LNCaP clone FGC (cell line): ENCODE measurements at places on chromosomes 1 and 21.

DNA sequence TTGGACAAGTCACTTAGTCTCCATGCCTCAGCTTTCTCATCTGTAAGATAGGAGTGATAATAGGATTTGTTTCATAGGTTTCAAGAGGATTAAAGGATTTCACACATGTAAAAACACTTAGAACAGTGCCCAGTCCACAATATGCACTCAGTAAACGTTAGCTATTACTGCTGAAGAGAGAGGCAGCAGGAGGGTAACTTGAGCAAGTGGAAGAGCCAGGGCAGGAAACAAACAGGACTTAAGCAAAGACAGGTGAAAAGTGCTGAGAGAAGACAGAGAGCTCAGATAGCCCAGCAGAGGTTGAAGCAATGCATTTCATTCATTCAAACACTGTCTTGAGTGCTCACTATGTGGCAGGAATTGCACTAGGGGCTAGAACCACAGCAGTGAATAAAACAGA lies 21.1 kb upstream of the H3-3A start:
- no peak for DNase-seq

DNA sequence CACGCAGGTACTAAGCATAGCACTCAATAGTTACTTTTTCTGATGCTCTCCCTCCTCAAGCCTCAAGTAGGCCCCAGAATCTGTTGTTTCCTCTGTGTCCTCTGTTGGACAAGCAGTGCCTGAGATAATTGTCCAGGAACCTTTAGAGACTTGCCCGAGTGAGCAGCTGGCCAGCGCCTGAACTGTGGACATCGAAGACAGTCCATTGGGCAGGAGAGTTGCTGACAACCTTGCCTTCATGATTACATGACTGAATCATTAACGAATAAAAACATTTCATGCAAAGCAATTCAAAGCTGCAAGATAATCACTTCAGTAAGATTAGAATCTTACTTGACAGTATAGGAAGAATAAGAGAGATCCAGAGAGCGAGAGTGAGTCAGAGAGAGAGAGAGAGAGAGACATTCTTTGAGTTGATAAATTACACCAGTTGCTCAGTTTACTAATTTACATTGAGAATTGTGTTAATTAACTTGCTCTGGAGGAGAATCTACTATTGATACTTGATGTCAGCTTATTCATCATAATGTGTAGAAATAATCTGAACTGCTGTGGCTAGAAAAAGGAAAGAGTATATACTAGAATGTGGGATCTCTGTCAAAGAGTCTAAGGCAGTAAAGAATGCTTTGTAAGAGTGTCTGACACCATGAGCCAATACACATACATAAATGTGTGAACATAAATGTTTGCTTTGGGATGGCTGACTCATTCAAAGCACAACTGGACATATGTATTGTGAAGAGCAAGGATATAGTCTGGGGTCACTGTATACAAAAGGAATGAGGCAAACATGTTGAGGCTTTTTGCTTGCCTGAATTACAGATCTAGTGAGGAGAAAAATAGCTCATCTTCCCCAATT lies 216.0 kb downstream of the ZNF326 start:
- DNase-seq: no peak

- DNase-seq: no peak
Measured at GRCh38 chr1:233114860-233115259, 164.4 kb downstream of the NTPCR start.

DNA sequence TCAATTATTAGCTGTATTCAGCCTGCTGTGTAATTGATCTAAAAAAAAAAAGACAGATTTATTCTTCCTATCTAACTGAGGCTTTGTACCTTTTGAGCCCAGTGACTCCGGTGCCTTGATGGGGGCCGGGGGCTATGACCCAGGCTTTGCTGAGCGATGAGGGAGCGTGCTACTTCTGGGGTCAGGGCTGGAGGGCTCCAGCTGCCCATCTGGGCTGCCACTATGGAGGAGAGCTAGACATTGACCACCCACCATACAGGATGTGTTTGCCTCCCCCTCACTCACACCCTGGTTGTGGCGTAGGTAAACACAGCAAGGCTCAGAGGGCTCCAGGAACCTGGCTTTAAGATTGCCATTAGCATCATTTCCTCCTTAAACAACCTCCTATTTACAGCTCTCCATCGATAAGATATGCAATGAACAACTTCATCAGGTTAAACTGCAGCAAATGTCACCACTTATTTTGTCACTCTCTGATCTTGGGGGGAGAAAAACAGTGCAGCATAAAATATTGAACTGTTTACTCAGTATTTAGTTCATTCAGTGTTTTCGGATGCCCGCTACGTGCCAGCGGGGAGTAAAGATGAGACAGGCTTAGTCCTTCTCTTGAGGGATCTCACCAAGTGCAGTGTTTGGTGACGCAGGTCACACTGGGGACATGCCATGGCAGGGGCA lies 231.6 kb downstream of the KIF26B start:
- DNase-seq: no peak

DNA sequence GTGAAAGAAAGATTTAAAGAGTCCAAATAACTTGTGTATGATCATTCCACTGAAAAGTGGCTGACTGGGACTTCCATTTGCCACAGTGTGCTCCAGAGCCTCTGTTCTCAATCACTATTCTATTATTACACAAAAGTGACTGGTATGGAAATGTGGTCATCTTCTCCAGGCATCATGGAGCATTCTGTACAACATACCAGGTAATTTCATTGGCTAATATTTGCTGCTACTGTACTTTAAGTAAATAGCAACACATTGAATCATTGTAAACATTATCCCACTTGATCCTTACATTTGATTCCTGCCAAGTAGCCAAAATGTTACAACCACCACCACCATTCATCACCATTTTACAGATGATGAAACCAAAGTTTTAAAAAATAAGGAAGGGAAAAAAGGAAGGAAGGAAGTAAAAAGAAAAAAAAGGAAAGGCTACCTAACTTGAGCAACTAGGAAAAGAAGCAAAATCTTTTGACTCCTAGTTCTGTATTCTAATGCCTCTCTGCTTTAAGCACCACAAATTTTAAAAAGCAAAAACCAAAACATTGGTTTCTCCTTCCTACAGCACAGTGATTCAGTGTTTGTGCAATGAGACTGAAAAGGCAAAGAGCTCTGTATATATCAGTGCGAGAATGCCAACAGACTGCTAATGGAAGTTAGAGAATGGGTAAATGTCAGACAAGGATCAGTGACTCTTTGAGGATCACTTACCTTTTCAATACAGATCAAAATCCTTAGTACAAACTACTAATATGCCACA lies 361.4 kb upstream of the PTBP2 start:
- no peak for DNase-seq

DNA sequence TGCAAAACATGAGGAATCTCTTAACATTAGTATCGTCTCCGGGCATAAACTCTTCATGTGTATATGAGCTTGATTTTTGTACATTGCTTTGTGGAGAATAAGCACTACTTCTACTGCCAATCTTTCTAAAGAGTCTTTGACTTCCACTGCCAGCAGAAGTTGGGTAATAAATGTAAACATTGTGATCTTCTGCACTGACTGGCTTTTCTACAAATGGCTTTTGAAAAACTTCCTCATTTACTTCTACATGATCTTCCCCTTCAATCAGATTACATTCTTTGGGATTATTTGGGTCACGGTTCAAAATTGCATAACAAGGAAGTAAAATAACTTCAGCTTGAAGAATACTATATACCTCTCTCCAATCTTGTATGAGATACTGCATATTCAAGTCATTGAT lies 30.4 kb upstream of the SLC44A5 start:
- no peak for DNase-seq

DNA sequence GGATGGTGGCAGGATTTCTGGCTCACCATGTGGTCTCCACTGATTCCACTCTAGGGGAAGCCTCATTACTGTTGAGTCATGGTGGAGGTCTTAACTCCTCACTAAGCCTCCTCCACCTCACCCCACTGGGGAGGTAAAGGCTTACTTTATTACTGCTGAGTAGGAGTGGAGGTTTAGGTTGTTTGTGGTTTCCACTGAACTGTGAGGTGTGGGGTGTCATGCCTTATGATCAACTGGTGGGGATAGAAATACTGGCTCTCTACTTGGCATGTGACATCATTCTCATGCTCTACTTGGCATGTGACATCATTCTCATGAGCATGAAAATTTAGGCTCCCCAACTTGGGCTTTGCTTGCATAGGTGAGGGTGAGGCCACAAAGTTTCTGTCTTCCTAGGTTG lies 35.6 kb downstream of the COL6A1 start:
- no peak for DNase-seq

DNA sequence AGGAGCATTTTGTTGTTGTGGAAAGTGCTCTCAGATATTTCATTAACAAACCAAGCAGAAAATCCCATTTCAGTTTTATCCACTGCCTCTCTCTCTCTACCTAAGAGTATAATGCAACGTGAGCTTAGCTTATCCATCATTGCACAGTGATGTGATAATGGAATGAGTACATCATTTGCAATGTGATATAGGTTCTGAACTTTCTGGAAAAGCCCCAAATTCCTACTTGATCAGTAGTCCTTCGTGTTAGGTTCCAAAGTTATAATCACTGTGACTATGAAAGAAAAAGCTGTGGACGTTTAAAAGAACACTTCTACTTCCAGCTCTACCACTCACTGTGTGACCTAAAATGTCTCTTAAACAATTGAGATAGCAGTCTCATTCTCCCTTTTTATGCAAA lies 76.4 kb upstream of the PRMT6 start:
- no peak for DNase-seq

DNA sequence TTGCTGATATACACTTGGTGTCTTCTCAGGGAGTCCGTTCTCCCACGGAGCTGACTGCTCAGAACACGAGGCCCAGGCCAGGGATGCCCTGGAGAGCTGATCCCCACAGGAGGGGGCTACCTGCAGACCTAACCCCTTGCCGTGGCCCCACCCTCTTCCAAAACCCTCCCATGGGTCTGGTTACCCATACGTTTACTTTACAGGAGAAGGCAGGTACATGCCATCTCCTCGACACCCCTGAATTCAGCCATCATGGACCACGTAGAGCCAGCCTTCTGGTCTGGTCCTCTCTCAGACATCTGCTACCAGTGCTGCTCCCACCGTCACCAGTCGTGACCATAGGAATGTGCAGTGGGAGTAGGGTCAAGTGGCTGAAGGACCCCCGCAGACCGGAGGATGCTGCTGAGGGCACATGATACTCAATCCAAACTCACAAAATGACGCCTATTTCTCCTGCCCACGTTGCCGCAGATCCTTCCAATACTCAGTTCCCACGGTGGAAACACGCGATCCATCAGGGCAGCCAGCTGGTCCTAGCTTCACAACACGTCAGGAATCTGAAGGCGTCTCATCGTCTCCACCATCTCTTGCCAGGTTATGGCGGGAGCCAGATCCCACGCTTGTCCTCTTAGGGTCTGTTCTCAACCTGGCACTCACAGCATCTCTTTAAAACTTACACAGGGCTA lies 26.7 kb downstream of the PGBD5 start:
- no peak for DNase-seq

DNA sequence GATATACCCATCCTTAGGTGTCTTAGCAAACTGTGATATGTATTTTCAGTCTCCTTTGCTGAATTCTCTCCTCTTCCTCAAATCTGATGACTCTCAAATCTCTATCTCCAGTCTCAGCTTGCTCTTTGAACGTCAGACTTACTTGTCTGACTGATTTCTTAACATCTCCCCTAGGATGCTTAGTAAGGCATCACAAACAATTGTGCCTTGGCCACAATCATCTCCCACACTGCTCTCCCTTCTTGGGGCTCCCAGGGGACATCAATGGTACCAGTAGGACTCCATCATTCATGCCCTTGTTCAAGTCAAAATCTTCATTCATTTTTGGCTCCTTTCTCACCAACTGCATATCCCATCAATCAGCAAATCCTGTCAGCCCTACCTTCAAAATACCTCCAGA lies 42.0 kb downstream of the GNG12 start:
- DNase-seq: no peak

DNA sequence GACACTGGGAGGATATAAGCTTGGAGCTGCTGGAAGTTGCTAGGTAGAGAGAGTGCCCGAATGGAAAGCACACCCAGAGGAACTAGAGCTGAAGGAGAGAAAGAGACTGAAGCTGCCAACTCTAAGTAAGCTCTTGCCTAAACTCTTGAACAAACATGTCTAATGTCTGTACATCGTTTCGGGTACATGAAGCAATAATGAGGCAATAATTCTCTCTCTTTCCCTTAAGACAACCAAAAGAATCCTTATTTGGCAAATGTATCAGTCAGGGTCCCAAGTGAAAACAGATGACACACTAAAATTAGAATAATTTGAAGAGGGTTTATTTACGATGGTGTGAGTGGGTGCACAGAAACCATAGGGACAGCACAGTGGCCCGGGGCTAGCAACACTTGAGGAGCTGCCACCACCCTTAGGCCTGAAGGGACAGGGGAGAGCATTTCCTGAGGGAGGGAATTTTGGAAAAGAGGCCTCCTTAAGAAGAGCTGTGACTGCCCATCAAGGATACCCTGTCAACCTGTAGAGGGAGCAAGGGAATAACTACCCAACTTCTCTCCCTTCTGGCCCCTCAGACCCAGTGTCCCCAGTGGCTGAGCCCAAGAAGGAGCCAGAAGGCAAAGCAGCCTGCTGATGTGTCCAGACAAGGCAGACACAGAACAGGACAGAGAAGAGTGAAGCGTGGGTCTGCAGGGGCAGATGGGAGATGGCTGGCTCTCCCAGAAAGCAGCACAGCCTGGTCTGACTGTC lies 36.1 kb upstream of the KHDRBS1 start:
- DNase-seq: no peak

DNA sequence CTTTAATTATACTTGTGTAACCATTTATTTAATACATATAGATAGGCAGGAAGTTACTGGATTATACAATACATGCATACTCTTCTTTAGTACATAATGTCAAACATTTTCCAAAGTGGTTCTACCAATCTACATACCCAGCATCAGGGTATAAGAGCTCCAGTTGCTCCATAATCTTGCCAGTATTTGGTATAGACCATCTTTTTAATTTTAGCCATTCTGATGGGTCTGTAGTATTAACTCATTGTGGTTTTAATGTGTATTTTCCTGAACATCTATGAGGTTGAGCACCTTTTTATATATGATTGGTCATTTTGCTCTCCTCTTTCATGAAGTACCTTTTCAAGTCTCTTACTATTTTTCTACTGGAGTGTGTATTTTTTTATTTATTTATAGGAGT lies 32.1 kb downstream of the EBNA1BP2 start:
- no peak for DNase-seq

DNA sequence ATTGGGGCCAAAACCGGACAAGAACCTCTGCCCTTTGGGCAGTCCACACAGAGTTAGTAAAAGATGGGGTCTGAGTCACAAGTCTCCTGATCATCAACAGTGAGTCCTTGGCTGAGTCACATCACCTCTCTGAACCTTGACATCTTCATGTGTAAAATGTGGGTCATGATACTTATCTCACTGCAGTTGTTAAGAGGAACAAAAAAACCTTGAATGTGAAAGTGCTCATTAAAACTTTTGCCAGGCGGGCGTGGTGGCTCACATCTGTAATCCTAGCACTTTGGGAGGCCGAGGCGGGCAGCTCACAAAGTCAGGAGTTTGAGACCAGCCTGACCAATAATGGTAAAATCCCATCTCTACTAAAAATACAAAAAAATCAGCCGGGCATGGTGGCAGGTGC lies 15.7 kb downstream of the S100A16 start:
- no peak for DNase-seq

- no peak for DNase-seq
Measured at GRCh38 chr1:93750955-93751354, 69.3 kb upstream of the BCAR3 start.

GRCh38 chr21:45364468-45365185 lies 40.3 kb upstream of the COL18A1 start:
- no peak for DNase-seq
